ENCODE measurements at places on chromosomes 16 and 17.
A peak's percentile ranks its signal among the peaks of the same experiment; 100 is the strongest.

GRCh38 chr16:55736671-55737070 is 80.9 kb downstream of the SLC6A2 start:
- no peak for DNase-seq

- DNase-seq, result no peak
Observed at GRCh38 chr17:78532311-78532710, 44.9 kb downstream of the DNAH17 start.

DNA sequence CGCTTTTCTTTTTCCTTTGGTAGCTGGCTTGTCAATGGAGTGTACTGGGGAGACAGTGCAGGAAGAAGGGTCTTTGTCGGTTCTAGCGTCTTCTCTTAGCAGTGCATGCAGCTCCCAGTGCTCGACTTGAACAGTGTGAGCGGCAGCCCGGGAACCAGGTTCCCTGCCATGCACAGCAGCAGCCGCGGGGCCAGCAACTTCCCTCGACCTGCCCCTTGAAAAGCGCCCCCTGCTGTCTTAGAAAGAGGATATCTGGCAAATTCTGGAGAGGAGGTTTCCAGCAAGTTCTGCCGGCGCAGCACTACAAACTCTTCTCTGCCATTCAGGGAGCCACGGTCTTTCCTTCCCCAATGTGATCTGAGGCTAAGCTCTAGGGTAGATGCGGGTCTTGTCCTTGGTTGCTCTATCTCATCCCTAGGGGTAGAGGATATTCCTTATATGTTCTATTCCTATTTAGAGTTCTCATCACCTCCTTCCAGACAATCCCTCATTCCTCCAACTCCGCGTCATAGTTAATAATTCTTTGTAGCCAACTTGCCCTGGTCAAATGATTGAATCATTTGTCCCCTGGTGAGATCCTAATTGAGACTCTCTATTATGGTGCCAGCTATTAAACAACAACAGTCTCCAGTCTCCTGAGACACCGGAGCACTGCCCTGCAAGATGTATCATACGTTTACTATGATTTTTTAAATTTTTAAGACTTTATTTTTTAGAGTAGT is 451.3 kb downstream of the PMP22 start:
- DNase-seq, result peak; percentile 4

- peak; percentile 26 for DNase-seq
Observed at GRCh38 chr16:53071748-53072301, 17.0 kb downstream of the CHD9 start.

- DNase-seq, result no peak
Observed at GRCh38 chr17:37110746-37111145, 162.0 kb downstream of the AATF start.

DNA sequence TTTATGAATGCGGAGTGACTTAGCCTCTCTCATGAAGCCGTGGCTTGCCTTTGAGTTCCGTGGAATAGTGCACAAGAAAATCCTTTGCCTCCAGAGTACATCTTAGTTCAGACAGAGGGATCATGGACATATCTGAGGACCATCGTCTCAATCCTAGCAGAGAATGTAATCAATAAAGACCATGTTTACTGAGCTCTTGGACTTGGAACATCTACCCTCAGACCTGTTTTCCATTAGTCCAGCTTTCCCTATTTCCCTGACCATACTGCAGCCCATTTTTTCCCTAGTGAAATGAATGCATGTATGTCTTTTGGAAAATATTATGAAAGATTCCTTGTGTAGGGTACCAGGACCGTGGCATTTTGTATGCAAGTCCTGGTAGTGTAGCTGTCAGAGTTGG is 90.2 kb downstream of the PLCG2 start:
- no peak for DNase-seq

DNA sequence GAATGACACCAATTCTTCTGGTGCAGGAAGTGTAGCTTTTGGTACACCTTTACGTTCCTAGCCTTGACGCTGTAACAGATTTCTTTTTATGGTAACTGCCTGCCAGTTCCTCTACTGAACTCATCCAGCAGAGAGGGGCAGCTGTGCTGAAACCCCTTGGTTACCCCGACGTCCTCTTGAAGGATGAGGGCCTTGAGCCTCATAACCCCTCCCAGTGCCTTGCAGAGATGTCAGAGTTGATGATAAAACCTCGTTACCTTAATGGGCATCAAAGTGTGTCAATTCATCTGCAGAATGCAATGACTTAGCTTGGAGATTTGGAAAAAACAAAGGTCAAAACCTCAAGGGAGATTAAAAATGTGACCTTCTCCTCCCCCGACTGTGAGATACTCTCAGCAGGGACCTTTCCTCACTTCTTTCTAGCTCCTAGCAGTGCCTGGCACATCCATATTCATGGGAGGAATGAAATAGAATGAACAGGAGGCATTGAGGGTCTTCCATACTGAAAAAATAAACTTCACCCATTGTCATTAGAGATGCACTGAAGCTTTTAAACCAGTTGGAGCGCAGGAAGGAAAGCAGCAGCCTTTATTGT is 69.2 kb downstream of the SDR42E1 start:
- DNase-seq, result no peak

- peak; percentile 12 for DNase-seq
Observed at GRCh38 chr17:39740357-39741111, 2.8 kb downstream of the GRB7 start.

- peak; percentile 16 for DNase-seq
Observed at GRCh38 chr17:7563115-7563869, 1.6 kb downstream of the SENP3 start.

- DNase-seq, result no peak
Observed at GRCh38 chr16:26158142-26158759, 466.5 kb downstream of the HS3ST4 start.

- no peak for DNase-seq
Observed at GRCh38 chr17:38922538-38923297, 2.7 kb upstream of the LASP1NB start.

- DNase-seq, result no peak
Observed at GRCh38 chr17:2462481-2462880, 49.2 kb downstream of the METTL16 start.

- DNase-seq, result no peak
Observed at GRCh38 chr17:6994666-6995256, 1.1 kb upstream of the ALOX12 start.

DNA sequence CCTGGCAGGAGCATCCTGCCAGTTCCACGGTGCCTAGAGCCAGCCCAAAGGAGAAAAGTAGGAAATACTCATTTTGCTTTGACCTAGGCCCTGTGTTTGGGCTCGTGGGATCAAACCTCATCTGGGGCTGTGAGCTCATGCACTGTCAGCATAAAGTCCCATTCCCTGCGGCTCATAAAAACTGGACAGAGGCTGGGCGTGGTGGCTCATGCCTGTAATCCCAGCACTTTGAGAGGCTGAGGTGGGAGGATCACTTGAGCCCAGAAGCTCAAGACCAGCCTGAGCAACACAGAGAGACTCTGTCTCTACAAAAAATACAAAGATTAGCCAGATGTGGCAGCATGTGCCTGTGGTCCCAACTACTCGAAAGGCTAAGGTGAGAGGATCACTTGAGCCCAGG is 17.9 kb downstream of the ATP6V0D1 start:
- no peak for DNase-seq

- no peak for DNase-seq
Observed at GRCh38 chr17:57735707-57736106, 9.4 kb downstream of the CCDC182 start.

GRCh38 chr17:82931699-82932517 is 92.1 kb upstream of the ZNF750 start:
- no peak for DNase-seq

GRCh38 chr17:58969156-58969555 is 137.5 kb downstream of the TRIM37 start:
- DNase-seq, result no peak

GRCh38 chr17:79733692-79734070 is 2.9 kb downstream of the ENPP7 start:
- no peak for DNase-seq

GRCh38 chr16:85335584-85336491 is 223.6 kb upstream of the CIBAR2 start:
- no peak for DNase-seq

GRCh38 chr17:17186051-17186450 is 20.1 kb downstream of the PLD6 start:
- DNase-seq, result no peak

DNA sequence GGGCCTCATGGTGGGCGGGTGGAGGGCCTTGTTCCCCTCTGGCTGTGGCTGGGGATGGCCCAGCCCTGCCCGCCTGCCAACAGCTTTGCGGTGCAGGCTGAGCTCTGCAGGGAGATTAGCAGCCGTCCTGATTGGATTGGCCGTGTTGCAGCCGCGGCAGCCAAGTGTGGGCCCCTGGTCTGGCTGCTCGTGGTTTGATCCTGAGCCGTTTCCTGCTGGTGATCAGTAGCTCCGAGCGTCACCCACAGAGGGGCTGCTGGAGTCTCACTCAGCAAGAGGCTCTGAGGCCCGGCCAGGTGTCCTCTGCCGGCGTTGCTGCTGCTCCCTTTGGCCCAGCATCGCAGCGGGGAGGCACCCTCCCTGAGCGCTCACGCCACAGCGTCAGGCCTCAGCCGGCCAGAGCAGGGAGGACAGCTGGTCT is 32.5 kb downstream of the BAIAP2 start:
- no peak for DNase-seq

- no peak for DNase-seq
Observed at GRCh38 chr17:44258811-44259351, 9.1 kb downstream of the SLC4A1 start.

GRCh38 chr17:27666831-27667560 is 36.0 kb downstream of the LGALS9 start:
- no peak for DNase-seq

GRCh38 chr16:15752717-15753488 is 102.9 kb downstream of the NDE1 start:
- no peak for DNase-seq

DNA sequence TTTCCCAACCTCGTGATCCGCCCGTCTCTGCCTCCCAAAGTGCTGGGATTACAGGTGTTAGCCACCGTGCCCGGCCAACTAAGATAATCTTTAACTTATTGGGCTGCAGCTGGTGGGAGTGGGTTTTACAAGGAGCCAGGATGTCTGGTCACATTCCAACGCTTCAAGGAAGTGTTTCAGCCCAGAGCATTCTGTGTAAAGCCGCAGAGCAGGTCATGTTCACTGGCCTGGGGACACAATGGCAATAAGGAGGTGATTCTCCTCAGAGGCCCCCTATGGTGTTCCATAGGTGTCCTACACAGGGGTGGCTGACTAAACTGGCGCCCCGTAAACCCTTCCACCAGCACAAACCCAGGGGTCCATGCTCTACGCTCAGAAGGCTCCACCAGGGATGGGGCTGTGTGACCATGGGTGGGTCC is 1.2 kb downstream of the QPRT start:
- peak; percentile 19 for DNase-seq

DNA sequence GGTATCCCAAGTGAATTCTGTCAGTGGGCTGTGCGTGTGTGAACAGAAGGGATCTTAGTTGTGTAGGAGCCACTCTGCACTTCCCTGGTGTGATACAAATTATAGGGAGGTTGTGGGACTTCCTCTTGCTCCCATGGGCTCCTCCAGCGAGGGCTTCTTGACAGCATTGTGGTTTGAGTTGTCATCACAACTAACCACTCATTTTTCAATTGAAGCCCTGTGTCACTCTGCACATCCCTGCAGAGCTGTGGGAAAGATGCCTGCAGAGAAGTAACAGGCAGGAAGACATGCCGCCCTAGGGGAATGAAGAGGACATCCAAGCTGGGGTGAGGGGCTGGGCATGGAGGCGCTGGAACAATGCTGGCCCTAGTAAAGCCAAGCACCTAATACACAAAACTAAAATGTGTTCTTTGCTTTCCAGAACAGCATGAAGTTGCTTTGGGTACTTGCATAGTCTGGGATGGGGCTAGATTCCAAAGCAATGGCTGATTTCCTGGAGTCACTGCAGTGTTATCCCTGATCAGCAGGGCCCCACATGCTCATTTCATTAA is 692.5 kb downstream of the TOX3 start:
- no peak for DNase-seq

- DNase-seq, result no peak
Observed at GRCh38 chr16:69306031-69306430, 5.1 kb upstream of the VPS4A start.

- DNase-seq, result peak; percentile 4
Observed at GRCh38 chr17:15213381-15214087, 51.6 kb downstream of the PMP22 start.

DNA sequence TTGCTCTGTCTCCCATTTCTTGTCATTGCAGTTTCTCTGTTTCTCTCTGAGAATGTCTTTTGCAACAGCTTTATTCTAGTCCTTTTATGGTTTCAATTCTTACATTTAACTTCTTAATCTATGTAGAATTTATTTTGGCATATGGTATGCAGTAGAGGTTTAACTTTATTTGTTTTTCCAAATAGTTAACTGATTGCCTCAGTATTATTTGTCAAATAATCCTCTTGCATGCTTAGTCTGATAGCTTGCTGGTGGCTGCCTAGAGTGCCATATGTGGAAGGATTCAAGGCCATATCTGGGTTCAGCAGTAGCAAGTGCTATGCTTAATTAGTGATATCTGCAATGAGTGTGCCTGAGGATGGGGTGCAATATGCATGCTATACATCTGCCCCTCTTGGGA is 6.9 kb downstream of the SNTB2 start:
- no peak for DNase-seq

Data from B cell (primary cell).